ENCODE measurements at places on chromosomes 16 and 17. TPM values are rescaled to one million over a fixed set of nuclear protein-coding genes. Genes with fewer than 3 reads are reported as not detected.

Gene KCNAB3
- 14.5 TPM for polyA plus RNA-seq

Gene DRC7
- 2.3 TPM for polyA plus RNA-seq

Gene ACOX1
- 36.3 TPM for polyA plus RNA-seq

DNA sequence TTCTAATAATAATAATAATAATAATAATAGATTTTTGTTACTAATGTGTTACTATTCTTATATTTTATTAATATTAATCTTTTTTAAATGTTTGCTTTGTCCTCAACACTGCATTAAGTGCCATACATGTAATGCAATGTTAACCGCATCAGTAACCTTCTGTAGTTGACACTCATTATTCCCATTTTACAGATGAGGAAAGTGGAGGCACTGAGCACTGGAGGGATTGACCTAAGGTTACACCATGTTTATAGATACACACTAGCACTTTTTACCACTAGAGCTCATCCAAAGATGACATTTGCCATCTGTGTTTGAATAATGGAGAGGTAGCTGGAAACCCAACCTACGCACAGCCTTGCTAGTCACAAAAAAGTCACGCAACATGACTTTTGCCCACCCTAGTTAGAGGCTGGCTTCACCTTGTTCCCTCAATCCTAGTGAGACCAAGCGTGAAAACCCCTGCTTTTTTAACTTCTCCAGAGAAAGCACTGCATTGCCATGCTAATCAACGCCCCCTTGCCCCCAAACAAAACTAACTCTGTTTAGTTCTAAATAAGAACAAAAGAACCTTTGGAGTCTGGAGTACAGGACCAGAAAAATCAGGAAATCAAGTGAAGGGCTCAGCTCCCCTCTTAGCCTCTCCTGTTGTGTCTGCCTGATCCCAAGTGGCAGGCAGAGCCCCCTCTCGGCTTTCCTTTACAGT is 2.3 kb downstream of the ARSG start:
- DNase-seq, result no peak

DNA sequence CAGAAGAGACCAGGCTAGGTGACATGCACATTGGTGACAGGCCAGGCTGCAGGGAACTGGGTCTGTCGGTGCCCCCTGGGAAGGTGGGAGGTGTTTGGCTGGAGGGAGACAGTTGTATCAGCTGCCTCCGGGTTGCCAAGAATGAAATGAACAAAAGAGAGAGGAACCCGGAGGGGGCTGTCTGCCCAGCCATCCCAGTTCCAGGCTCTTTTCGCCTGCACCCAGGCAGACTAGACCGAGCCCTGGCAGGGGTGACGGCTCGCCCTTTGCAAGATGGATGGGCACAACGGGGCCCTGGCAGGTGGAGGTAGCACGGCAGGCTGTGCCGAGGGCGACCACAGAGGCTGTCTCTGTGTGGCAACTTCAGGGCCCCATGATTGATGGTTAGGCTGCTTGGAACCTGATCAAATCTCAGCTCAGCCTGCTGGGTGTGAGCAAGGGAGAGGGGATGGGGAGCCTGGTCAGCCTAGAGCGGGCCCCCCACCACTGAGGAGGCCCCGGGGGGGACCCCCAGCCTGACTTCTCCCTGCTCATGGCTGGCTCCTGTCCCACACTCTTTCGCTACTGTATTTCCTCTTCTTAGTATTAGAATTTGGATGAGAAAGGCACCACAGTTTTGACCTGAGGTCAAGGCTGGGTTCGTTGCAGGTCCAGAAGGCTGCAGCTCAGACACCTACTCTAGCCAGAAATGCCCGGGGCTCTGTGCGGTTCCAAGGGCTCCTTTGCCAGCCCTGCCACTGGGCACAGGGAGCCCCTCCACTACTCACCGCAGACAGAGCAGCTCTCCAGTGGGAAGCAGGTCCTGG is 118.9 kb upstream of the CHMP6 start:
- DNase-seq, result no peak

DNA sequence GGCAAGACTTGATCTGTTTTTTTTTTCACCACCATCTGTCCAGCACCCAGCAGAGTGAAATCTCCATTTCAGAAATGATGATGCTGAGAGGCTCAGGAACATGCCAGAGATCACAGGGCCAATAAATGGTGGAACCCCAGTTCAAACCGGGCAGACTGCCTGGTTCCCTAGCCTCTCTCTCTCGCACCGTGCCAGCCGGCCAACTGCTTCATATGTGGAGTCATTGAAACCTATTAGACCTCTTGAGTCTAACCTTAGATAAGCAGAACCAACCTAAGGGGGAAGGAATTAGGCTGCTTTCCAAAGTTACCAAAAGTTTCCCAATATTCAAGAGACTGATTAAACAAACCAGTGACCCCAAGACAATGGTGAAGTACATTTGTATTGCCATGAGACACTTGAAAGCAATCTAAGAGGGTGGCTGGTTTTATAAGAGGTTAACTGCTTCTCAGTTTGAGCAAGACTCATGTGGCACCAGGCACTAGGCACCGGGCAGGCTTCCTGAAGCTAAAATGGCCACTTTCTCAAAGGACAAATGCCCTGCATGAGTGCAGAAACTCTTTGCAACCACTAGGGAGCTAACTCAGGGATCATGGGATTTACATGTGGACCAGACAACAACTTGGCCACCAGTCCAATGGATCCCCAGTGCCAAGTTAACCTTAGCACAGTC is 18.4 kb downstream of the TOX3 start:
- DNase-seq, result no peak

- no peak for DNase-seq
These were observed 7.9 kb downstream of the RMI2 start for GRCh38 chr16:11353158-11353557.

- no peak for DNase-seq
These were observed 29.1 kb downstream of the OSBPL7 start for GRCh38 chr17:47792457-47792856.

DNA sequence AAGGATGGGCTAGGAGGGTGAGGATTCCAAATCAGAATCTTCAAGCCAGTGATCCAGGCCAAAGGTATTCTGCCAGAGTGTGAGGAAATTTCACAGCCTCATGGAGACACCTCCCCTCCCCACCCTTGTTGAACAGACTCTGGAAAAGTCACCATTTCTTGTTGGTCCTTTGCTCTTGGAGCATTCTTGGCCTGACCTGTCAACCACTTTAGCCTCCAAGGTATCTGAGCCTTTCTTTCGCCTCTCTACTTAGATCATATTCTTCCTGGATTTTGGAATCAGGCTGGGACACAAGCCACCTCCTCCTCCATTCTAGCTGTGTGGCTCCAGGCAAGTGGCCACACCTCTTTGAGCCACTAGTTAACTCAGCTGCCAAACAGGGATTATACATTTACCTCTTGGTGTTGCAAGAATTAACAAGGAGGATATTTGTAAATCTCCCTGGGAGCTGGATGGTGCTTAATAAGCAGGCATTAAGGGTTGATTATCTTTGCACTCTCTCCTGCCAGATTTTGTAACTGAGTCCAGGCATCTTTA is 193.5 kb downstream of the WWOX start:
- no peak for DNase-seq

- no peak for DNase-seq
These were observed 104.5 kb upstream of the FAM20A start for GRCh38 chr17:68705714-68706076.

Data from left renal pelvis (tissue), 4 donors.